Spinal cord (tissue), 10 donors: ENCODE measurements at places on chromosomes 7 and 10. TPM values are rescaled to one million over a fixed set of nuclear protein-coding genes. Genes with fewer than 3 reads are reported as not detected.

DNA sequence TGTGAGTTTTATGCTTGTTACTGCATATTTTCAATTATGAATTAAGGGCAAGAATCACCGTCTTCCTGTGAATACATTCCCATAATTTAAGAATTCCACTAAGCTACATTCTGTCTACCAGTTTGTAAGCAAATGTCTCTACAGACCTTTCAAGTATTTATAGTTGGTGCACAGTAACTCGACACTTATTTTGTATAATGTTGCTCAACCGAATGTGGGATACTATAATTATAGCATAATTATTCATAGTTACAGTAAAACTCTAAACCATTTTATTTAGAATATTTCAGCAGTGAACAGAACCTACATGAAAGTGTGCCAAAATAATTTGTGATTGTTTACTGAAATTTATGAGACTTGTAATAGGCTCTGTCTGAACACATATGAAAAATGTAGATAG lies 17.3 kb upstream of the CUBN start:
- DNase-seq: no peak

- DNase-seq: no peak
Observed at GRCh38 chr10:44804661-44805060, 106.5 kb upstream of the TMEM72 start.

The ZNF853 gene
- 14.8 TPM for total RNA-seq

GRCh38 chr10:27578316-27578715 lies 74.2 kb downstream of the RAB18 start:
- DNase-seq: no peak

The FBXO24 gene
- 2.0 TPM for total RNA-seq

DNA sequence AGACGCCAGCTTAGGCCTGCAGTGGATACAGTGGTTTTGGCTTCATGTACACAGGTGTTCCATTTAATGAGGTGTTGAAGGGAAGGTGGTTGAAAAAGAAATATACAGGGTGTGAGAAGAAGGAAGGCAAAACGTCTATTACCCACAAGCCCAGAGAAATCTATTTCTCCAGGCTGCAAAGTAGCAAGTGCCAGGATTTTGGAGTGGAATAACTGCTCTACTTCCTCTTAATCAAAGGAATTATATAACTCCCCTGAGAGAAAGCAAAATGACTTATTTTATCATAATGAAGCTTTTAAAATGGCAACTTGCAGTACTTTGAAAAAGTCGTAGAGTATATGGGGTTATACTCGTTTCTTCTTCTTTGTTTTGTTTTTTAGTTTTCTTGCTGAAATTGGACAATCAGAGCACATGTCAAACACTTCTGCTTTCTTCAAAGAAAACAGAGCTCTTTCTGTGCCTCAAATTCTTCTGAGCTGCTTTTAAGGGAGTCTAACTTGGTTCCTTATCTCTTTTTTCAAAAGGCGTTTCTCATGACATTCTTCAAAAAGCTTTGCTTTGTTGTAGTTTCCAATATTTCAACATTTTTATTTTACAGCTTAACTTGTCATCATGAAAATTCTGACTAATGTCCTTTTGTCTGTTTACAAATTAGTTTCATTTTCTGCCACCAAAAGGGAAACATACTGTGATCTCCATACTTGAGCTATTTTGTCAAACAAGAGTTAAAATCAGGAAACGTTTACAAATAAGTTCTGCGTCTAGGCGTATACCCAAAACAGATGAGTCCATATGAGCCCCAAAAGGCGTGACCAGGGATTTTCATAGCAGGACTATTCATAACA lies 289.7 kb downstream of the FRMD4A start:
- DNase-seq: no peak

The CDHR1 gene
- total RNA-seq: 4.7 TPM

The NAT16 gene
- 0.40 TPM for total RNA-seq

- no peak for DNase-seq
Observed at GRCh38 chr7:147885869-147886268, 704.7 kb upstream of the C7orf33 start.

- DNase-seq: no peak
Observed at GRCh38 chr10:66778351-66778750, 147.5 kb upstream of the LRRTM3 start.

The ZNF487 gene
- 23.5 TPM for total RNA-seq

- no peak for DNase-seq
Observed at GRCh38 chr7:126790763-126791162, 462.0 kb downstream of the GRM8 start.
